T-helper 17 cell (primary cell): ENCODE measurements at places on chromosomes 6 and 20.
A peak's percentile ranks its signal among the peaks of the same experiment; 100 is the strongest.

- DNase-seq = no peak
These were observed 12.1 kb downstream of the TRIM31 start for GRCh38 chr6:30100585-30101443.

GRCh38 chr6:52538901-52539354 is 37.9 kb downstream of the TRAM2 start:
- DNase-seq = no peak

GRCh38 chr20:22807045-22807444 is 222.7 kb upstream of the FOXA2 start:
- DNase-seq = no peak

- DNase-seq = no peak
These were observed 10.4 kb upstream of the COL10A1 start for GRCh38 chr6:116136373-116136772.

DNA sequence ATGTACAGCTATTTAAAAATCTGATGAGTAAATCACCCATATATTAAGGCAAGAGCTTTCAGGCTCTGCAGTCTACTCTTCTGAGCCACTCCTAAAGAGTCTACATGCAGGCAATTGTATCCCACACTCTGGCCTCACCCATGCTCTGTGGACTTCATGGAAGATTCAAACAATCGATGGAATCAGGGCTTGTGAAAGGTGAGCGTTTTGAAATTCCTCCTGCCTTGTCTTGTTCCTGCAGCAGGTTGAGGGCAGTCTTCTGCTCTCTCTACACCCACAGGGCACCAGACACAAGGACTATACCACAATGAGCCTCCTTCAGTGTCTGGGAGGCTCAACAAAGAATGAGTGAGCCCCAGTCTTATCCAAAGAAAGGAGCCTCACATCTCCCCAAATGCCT is 51.1 kb downstream of the TBC1D7 start:
- DNase-seq = no peak

- peak; percentile 13 for DNase-seq
These were observed 66.5 kb upstream of the IER3 start for GRCh38 chr6:30810813-30811339.

DNA sequence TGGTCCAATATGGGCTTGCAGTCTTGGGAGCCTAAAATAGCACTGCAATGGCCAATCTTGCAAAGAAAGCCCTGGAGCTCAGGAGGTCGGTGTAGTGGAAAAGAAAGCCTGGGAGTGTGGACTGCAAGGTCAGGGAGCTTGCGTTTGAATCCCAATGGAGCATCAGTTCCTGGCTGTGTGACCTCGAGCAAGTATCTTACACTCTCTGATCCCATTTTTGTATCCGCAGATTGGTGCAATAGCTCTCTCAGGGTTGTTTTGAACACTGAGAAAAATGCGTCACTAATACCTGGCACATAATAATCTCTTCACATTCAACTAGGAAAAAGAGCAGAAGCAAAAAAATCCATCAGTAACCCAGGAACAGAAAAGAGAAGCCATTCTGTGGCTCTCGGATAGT is 7.3 kb downstream of the PMEPA1 start:
- DNase-seq = no peak

- no peak for DNase-seq
These were observed 77.3 kb downstream of the EPHA7 start for GRCh38 chr6:93341900-93342613.
